Activated T-helper 1 cell treated with anti-CD3 and anti-CD28 coated beads, Interleukin-2, amount 50 U/mL, for 16 hours (primary cell): ENCODE measurements at places on chromosomes 12 and 14.

GRCh38 chr12:128121424-128121823 lies 145.5 kb upstream of the TMEM132C start:
- DNase-seq, result no peak

DNA sequence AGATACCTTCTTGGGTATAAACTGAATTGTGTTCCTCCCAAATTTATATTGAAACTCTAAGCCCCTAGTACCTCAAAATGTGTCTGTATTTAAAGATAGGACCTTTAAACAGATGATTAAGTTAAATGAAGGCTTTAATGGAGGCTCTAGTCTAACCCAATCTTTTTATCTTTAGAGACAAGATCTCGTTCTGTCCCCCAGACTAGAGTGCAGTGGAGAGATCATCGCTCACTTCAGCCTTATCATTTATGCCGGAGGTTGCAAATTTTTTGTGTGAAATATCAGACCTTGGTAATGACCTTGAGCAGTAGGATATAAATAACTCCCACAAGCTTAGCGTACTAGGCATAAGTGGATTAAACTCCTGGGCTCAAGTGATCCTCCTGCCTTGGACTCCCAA lies 81.8 kb downstream of the C14orf132 start:
- DNase-seq, result no peak

GRCh38 chr12:69388371-69388770 lies 28.8 kb downstream of the YEATS4 start:
- DNase-seq, result no peak

DNA sequence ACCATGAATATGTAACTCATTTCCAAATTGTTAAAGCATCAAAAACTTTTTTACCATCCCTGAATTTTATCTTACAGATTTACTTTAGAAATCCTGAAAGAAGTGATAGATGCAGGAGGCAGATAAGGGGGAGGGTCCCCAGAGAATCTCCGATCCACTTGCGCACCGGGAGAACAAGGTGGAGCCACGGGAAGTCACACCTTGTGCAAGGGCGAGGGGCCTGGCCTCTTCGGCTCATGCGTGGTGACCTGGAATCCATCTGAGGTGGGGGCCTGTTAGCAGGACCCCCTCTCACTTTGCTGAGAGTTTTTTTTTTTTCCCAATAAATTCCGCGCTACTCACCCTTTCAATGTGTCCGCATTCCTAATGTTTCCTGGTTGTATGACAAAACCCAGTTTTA lies 80.2 kb upstream of the CDKN3 start:
- no peak for DNase-seq

GRCh38 chr12:73221836-73222235 lies 949.7 kb downstream of the TRHDE start:
- DNase-seq, result no peak

DNA sequence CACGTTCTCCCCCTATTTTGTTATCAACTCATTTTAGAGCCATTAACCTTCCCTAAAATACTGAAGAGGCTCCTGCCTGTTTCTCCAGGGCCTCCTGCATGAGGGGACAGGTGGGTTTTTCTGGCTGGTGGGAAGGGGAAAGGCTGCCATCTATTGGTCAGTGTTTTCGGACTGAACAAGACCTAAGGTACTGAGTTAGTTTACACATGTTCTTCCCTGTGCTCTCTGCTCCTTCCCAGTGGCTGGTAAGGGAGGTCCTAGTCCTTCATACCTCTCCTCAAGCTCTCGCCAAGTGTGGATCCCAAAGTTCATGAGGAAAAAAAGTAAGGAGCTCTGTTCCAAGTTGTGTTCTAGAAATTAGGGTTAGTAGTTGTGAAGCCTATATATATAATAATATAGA lies 357.5 kb downstream of the FSCB start:
- no peak for DNase-seq

DNA sequence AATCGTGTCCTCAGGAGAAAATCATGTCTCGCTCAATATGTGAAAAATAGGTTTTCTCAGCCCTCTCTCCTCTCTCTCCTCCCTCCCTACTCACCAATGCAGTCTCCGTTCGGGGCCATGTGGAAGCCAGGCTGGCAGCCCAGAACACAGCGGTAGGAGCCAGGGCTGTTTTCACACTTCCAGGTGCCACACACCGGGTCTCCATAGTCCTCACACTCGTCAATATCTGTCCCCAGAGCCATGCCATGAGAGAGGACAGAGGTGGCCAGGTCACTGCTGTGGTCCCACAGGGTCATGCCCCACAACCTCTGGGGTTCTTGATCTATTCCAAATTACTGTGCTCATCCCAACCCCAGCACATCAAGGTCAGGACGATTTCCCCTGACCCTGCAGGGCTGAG lies 13.5 kb downstream of the ISCA2 start:
- no peak for DNase-seq

DNA sequence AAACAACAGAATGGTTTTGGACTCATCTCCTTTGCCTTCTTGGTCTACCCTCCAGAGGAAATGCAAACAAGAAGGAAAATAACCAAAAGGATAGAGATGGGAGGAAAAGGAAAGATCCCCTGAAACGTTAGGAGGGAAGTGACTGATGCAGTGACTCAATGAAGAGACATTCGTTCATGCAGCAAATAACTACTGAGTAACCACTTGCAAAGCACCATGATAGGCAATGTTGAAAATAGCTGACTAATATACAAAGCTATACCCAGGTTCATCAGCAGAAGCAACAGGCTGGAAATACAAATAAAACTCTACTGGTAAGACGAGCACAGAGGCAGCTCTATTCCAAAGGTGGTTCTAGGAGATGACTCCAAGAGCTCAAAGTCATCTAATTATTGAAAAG lies 41.8 kb downstream of the R3HDM2 start:
- DNase-seq, result no peak

DNA sequence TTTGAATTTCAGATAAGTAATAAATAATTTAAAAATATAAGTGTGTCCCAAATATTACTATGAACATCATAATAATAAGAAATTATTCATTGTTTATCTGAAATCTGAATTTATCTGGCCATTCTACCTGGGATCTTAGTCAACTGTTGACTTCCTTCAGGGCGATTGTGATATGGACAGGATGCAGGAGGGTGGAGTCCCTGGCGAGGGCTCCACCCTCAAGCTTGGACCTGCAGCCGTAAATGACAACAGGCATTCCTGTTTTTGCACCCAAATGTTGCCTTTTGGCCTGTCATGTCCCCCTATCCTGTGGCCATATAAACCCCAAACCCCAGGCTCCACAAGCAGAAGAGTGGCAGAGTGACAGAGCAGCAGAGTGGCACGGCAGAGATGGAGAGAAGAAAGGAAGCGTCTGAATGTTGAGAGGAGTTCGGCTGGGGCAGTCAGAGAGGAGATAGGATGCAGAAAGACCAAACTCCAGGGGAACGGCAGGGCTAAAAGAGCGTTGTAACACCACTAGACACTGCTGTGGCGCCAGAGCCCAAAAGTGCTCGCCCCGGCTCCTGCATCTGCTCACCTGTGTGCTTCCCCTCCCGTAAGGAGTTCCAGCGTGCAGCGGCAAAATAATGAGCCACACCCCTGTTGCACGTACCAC lies 39.4 kb upstream of the FUT8 start:
- DNase-seq, result no peak

- no peak for DNase-seq
These were observed 27.3 kb upstream of the KLRF1 start for GRCh38 chr12:9799961-9800360.

- DNase-seq, result no peak
These were observed 25.0 kb downstream of the ERP27 start for GRCh38 chr12:14913381-14913781.

GRCh38 chr14:92760524-92760805 lies 12.0 kb upstream of the LGMN start:
- no peak for DNase-seq

- DNase-seq, result no peak
These were observed 71.5 kb upstream of the DCD start for GRCh38 chr12:54719691-54720090.

- no peak for DNase-seq
These were observed 94.0 kb downstream of the C12orf50 start for GRCh38 chr12:87935216-87935615.

- DNase-seq, result no peak
These were observed 1.1 kb downstream of the NAP1L1 start for GRCh38 chr12:76083246-76083903.

DNA sequence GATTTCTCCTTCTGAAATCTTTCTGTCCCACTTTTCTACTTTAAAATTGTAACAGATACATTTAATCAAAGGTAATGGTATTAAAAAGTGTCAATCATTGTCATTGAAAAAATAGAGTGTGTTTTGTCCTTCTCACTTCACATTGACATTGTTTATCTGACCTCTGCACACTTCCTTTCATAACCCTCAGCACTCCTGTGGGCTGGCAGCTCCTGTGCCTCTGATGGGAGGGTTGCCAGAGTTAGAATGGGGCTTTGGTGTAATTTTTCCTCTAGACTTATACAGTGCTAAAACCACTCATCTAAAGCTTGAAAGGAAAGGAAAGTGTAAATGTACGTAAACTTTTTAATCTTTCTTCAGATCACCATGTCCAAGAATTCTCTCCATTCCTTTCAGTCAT lies 23.7 kb downstream of the KCNA1 start:
- no peak for DNase-seq

- no peak for DNase-seq
These were observed 4.8 kb downstream of the USP44 start for GRCh38 chr12:95546491-95546813.

- no peak for DNase-seq
These were observed at the start of gene GPR162 for GRCh38 chr12:6821591-6822425. TSS of gene GPR162 (plus strand) at chr12:6821821. CDS start at chr12:6823899, 2,078 bp downstream.

DNA sequence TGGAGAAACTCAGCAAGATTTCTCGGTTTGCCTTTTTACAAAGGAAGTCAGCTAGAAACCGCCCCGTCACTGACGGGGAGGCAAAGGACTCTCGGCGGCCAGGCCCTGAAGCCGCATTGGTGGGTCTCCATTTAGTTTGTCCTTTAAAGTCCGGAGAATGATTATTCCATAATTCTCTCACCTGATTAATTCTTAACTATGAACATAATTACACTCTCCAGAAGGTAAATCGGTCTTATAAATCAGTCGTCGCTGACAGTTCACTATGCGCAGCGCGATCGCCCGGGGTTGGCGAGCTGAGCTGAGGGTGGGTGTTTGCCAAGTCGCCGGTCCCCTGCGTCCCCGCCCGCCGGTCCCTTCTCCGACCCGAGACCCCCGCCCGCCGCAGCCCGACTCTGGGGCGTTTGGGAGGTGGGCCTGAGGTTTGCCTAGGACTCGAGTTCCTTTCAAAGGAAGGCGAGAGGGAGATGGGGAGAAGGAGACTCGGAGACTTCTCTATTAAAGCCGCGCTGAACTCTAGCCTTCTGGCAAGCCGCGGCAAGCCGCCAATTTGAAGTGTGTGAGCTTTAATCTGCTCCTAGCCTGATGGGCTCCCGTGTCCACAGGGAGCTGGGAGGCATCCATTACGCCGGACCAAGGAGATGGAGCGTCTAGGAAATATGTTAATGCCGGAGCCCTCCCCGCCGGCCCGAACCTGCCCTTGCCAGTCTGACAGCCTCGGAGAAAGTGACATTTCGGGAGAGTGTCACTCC lies 392.9 kb downstream of the NOVA1 start:
- no peak for DNase-seq

DNA sequence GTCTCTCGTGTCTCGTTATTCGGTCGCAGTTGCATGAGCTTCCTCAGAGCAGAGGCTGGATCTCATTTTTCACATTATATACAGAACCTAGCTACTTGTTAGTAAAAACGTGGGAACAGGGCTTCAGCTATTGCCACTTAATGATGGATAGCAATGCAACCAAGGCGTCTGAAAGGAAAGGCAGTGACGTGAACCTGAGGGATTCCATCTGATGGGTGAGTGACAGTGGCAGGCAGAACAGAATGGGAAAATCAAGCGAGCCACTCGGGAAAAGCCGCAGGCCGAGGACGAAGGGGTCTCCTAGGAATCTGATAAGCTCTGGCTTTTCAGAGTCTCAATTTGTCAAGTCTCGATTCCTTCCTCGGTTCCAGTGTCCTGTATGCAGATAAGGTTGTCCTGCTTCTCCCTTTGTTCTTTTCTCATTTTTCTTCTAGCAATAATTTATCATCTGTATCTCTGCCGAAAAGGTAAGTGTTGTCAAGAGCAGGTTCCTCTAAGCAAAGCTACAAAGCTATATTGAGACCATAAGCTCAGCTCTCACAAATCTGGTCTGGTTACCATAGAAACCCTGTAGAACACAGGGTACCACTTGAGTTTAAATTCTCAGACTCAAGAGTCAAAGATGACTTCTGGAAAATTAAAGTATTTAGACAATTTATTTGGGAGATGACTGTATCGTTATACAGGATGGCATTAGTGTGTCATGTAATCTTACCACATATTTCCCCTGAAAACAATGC lies 416.6 kb downstream of the GLT1D1 start:
- no peak for DNase-seq

DNA sequence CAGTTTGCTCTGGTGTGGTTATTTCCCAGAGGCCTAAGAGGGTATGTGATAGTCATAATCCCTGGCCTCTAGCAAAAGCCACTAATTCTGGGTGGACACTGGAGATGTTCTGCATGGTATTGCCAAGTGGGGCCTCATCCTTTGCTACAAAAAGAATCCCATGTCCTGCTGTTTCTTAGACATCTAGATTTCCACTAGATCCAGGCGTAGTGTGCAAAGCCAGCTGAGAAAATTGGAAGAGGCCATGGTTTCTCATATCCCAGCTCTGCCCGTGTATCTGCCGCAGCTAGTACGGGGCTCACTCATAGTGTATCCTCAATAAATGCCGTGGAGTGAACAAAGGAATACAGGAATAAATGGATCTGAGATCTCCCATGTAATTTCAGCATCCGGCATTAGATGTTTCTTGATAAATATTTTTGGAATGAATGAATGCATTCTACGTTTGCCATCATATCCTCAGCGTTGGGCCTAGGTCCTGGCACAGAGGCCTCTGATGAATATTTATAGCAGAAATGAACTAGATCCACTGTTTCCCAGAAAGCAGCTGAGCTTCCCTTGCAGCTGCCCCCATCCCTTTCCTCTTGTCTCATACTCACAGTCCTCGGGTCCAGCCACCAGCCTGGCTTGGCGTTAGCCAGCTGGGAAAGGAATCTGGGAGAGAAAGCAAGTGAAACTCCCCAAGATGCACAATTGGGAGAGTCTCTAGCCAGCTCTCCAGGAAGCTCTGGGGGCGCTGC lies 76.3 kb upstream of the NOS1 start:
- no peak for DNase-seq

- DNase-seq, result no peak
These were observed 1.9 kb upstream of the TBX3 start for GRCh38 chr12:114685869-114686268.

DNA sequence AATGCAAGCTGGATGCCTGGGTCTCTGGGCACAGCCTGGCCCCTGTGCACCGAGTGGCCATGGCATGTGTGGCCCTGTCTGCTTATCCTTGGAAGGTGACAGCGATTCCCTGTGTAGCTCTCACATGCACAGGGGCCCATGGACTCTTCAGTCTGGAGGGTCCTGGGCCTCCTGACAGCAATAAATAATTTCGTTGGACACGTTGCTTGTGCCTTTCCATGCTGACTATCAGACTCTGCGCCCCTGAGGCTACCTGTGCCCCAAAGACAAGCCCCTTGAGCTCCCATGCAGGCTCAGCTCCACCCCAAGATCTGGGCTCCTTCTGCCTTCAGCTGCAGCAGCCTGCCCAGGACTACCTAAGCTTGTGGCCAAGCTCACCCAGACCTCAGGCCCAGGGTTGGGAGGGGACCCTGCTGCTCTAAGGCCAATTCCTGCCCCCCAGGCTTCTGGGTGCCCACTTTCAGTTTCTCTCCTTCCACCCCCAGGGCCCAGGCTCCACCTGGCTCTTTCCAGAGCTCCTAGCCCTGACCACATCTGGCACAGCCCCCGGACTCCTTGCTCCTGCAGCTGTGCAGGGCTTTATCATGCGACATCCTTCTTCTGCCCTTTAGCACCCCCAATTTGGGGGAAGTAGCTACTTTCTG lies 11.8 kb downstream of the SERPINA3 start:
- DNase-seq, result no peak

GRCh38 chr12:71242511-71242910 lies 84.7 kb upstream of the TSPAN8 start:
- no peak for DNase-seq
